ENCODE measurements at places on chromosomes 3 and 15.

- no peak for DNase-seq
Measured at GRCh38 chr15:69466733-69467132, 14.1 kb downstream of the RPLP1 start.

GRCh38 chr3:135514060-135514448 lies 451.5 kb upstream of the PPP2R3A start:
- no peak for DNase-seq

GRCh38 chr3:65810302-65810701 lies 228.4 kb downstream of the MAGI1 start:
- peak; percentile 31 for DNase-seq

- no peak for DNase-seq
Measured at GRCh38 chr3:46946856-46947545, 29.5 kb downstream of the CCDC12 start.

- peak; percentile 17 for DNase-seq
Measured at GRCh38 chr15:92463826-92464225, 70.1 kb downstream of the ST8SIA2 start.

- no peak for DNase-seq
Measured at GRCh38 chr3:40387001-40387894, at the start of gene ENTPD3. Gene ENTPD3, plus strand, starts transcription at chr3:40387184. Its CDS starts 874 bp downstream, at chr3:40388058.

DNA sequence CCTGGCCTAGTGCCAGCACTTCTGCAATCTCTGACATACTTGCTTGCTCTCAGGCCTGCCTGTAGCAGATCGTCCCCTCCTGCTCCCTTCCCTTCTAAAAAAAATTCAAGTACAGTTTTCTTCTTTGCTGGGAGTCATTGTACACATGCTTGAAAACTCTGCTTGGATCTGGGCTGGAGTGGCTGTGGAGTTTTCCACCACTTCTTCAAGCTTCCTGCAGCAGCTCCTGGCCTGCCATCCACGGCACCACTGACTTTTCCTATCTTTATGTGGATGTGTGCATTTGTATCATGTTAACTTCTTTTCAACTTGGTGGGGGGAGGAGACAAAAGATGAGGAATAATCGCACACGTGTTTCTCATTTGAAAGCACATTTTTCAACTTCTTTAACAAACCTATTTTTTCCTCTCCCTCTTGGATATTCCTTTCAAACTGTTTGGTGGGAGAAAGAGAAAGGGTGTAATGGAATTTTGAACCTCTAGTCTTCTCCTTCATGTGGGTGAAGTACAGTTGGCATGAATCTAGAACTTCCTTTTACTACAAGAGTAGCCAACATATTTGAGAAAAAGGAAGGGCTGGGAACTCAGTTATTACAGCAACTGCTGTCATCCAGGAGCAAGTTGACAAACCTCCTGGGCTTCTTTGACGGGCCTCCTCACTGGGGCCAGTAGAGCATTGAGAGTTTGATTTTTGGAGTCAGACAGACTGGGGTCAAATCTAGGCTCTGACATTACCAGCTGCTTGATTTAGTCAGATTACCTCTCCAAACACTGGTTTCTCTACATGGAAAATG lies 61.2 kb upstream of the LRTM1 start:
- DNase-seq: peak; percentile 85

GRCh38 chr3:197367081-197367780 lies 68.8 kb upstream of the DLG1 start:
- peak; percentile 82 for DNase-seq

DNA sequence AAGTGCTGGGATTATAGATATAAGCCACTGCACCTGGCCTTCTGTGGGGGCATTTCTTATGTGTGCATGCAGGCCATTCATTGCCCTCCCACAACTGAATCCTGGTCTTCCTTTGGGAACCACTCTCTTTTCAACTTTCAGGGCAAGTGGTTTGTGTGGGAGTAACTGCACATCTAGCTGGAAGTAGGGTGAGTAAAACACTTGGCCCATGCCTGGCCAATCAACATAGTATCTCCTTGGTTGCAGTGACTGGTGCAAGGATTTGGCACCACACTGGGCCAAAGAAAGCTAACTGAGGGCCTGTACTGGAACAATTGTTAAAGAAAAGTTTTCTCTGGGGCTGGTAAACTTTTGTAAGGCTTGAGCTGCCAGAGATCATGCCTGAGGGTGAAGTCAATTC lies 189.2 kb upstream of the FEZF2 start:
- DNase-seq: no peak

- no peak for DNase-seq
Measured at GRCh38 chr15:56813995-56814394, 80.7 kb upstream of the ZNF280D start.

DNA sequence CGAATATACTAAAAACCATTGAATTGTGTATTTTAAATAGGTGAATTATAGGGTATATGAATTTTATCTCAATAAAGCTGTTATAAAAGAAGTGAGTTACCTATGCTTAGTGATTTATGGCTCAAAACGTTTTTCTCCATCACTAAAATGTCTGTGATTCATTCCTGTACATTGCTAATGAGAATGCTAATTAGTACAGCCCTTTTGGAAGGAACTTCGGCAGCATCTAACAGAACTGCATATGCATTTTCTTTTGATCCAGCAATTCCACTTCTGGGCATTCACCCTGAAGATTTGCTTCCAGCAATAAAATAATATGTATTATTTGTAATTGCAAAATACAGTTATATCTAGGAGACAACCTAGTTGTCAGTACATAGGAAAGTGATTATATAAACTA lies 53.6 kb downstream of the TCF12 start:
- no peak for DNase-seq

- no peak for DNase-seq
Measured at GRCh38 chr15:70443486-70444273, 319.7 kb downstream of the UACA start.

GRCh38 chr3:9727743-9728142 lies 3.8 kb upstream of the BRPF1 start:
- no peak for DNase-seq

GRCh38 chr3:32125012-32125411 lies 18.6 kb downstream of the GPD1L start:
- DNase-seq: no peak

DNA sequence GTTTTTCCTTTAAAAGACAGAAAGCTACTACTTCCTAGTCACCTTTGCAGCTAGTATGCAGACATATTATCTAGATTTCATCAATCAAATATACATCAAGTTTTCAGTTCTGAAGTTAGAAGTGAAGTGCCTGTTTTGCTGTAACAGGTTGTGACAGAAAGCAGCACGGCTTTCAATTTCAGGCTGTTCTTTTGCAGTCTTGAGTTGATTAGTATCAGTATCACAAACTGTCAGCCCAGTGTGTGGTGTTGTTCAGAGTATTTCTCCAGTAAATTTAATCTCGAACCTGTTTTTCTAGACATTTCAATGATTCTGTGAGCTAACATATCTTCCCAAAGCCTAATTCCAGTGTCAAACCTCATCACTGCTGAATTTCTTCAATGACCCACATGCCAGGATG lies 1050.8 kb downstream of the DIPK2A start:
- DNase-seq: no peak

DNA sequence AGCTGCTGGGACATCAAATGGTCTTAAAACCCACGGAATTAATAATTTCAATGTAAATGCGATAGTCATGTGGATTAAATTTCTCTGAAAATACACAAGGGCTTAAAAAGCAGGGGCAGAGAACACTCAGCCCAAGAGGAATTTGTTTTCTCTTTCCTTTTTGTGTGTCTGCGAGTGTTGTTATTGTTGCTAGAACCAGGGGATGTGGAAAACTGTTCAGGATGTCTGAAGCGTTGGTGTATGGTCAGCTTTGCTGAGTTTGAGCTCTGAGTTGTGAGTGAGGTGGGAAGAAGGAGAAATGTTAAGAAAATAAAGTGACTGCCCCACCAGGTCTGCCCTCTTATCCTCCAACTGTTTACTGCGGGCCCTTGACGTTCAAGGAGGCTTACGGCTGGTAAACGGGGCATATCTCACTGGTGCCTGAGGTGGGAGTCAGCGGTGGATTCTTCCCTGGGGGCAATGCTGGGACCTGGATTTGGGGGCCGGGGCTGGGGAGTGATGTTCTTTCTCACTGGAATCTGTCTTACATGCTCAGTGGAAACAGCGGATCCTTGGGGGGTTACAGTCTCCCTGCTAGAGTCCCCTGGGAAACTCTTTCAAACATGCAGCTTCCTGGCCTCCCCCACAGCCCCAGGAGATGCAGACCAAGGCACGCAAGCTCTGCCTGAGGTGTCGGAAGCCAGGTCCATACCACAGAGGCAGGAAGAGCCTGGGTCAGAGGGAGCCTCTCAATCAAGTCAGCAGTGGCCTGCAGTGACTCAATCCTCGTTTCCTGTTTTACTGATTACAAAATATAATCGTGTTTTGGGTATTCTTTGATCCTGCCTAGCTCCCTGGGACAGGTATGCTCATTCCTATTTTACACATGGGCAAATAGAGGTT lies 41.8 kb downstream of the ITGA11 start:
- peak; percentile 82 for DNase-seq

- DNase-seq: peak; percentile 34
Measured at GRCh38 chr3:22231061-22231460, 480.1 kb upstream of the ZNF385D start.

DNA sequence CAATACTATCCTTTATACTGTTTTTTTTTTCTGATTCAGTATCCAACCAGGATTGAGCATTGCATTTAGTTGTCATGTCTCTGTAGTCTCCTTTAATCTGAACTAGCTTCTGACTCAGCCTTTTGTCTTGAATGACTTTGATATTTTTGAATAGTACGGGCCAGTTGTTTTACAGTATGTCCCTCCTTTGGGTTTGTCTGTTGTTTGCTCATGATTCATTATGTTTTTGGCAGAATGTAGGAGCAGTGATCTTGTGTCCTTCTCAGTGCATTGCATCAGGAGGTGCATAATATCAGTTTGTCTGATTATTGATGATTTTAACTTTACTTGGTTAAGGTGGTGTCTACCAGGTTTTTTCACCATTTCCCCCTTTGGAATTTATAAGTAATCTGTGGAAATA lies 20.5 kb downstream of the EXOG start:
- no peak for DNase-seq

GRCh38 chr3:99943931-99944761 lies 126.5 kb downstream of the CMSS1 start:
- no peak for DNase-seq

DNA sequence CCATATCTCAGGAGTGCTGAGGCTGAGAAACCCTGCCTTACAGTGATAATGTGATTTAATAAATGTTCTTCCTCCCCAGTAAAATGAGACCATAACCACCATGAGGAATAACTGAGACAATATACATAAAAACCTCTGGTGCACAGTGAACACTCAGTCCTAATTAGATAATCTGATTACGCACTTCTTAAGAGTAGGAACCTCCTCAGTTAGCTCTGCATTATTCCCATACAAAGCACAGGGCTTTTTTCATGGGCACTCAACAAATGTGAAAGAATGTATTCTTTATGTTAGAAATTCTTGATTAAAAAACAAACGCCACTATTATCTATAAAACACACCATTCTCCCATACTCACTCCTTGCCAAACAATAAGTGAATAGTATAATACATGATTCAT lies 97.0 kb downstream of the TNIK start:
- DNase-seq: no peak

GRCh38 chr15:96243701-96244100 lies 86.8 kb upstream of the NR2F2 start:
- DNase-seq: no peak

Data from fibroblast of skin of right quadriceps (primary cell).